AG09309 (cell line): ENCODE measurements at places on chromosomes 4 and X.

- DNase-seq: no peak
Observed at GRCh38 chrX:10819973-10820372, 199.6 kb upstream of the MID1 start.

GRCh38 chrX:113522814-113523213 is 682.2 kb upstream of the AMOT start:
- no peak for DNase-seq

DNA sequence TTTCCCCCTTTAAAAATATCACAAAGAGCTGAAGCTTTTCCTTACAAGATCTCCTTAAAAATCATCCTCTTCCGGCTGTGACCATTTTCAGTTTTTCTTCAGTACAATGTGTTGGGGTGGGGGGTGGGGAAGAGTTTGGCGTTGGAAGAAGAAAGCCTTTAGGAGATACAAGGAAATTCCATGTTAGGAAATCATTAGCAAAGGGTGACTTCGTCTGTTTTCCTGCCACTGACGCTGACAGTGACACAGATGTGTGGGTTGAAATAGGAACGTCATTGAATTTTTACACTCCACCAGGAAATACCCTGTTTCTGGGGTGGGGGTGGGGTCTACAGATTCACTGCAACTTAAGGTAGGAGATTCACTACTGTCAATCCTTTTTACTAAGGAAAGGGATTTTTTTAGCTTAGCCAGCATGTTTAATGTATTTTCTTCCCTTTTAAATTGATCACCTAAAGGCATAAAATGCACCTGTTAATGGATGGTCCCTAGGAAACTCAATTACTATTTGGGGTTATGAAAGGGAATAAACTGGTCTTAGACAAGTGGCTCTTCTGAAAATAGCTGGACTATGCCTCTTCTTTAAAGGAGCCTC is 3.9 kb downstream of the MAMLD1 start:
- DNase-seq: no peak

- no peak for DNase-seq
Observed at GRCh38 chr4:116925900-116926457, 159.4 kb downstream of the TRAM1L1 start.

DNA sequence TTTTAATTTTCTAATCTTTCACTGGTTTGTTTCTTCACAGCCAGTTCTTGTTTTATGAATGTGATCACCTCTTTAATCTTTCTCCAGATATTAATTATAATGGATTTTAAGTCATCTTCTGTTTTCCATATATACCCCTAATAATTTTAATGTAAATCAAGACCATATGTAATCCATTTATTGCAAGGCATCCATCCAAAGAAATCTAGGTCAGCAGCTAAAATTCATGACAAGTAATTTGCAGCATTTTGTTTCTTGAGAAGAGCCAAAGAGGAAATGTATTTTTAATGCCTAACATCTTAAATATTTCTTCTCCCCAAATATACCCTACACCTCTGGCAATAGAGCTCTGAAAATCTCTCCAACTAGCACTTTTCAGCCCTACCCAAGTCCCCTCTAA is 81.1 kb downstream of the SUPT20HL2 start:
- no peak for DNase-seq

GRCh38 chr4:112647785-112648184 is 10.8 kb downstream of the LARP7 start:
- DNase-seq: no peak

DNA sequence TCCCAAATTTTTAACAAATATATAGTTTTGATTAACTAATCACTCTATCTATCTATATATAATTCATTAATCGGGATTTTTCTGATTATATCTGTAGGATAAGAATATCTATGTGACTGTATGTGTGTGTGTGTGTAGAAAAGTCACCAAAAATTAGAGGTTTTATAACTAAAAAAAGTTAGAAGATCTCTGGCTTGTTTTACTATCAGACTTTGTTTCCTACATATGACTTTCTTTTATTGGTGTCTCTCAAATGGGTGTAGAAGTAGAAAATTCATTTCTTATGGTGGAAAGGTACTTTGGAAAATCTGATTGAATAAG is 26.7 kb upstream of the TMPRSS11D start:
- no peak for DNase-seq

DNA sequence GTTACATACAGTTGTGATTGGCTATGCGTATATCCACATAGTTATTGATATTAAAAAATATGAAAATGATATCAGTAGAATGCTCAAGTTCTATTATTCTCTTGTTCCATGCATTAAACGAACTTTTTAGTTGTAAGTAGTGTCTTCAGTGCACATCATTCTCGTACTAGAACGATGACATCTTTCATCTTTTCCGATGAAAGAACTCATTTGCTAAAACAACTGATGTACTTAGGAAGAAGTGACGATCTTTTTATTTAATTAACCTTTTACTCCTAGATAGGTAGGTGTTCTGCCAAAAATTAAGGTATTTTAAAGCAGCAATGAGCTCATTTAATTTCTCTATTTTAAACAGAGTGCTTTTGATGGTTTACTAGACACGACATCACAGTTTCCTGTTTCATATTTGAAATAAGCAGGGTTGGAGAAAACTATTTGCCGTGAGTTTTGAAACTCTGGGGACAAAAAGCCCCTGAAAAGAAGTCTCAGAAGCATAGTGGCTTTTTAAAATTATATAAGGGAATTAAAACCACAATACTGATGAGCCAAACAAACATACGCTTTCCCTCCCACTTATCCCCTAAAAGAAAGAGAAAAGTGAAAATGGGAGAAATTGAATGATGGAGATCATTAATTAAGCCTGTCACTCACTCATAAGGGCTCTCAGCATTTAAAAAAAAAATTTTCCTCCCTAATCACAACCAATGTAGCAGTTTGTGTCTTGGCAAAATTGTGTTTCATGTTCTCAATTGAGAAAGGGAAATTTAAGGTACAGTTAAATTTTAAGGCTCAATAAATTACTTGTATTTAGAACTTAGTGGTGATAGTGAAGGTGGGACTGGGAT is 25.6 kb downstream of the SPRY1 start:
- no peak for DNase-seq

GRCh38 chrX:1185561-1185960 is 26.9 kb downstream of the CRLF2 start:
- no peak for DNase-seq

- no peak for DNase-seq
Observed at GRCh38 chr4:15890246-15890829, 48.2 kb downstream of the FGFBP1 start.

GRCh38 chrX:23483396-23483795 is 148.7 kb downstream of the PTCHD1 start:
- DNase-seq: no peak

DNA sequence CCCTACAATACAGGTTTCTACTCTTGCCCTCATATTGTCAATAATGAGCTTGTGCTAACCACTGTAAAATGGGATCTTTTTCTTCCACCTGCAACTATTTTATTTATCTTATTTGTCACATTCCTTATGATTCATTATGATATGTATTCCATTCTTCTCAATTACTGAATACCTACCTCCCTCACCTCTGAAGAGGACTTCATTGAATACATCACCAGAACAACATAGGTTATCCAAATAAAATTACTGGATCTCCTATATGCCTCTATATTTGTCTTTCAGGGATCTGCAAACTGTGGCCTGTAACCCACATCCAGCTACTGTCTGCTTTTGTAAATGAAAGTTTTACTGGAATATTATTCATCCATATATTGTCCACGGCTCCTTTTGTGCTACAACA is 41.3 kb downstream of the STPG2 start:
- DNase-seq: no peak

DNA sequence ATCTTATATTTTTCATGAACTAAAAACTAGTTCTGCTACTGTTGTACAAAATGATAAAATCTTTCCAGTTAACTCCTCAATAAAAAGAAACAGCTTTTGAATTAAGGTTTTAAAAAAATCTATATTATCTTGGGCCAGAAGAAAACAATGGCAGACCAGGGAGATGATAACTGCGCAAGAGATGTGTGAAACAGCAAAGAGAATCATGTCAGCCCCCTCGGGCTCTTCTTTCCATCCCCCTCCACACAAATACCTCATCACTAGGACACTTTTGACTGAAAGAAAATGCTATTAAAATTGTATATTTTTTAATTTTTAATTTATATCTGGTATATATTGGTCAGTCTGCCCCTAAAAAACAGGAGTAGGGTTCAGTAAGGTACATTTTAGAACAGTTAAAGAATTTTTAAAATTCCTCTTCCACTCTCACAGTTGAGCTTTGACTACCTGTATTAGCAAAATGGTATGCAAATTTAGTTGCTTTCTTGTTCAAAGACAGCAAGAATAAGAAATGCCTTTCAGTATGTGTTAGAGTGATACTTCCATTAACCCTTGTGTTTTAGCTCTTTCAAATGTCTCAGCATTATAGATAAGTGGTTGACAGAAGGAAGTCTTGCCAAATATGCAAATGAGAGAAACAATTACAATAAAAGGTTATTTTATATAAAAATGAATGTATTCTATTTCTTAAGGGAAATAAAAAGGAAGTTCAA is 36.4 kb upstream of the LCORL start:
- DNase-seq: no peak
